Cardiac muscle cell (in vitro differentiated cells and primary cell): ENCODE measurements at places on chromosomes 1 and 21. TPM values are rescaled to one million over a fixed set of nuclear protein-coding genes. Genes with fewer than 3 reads are reported as not detected.

DNA sequence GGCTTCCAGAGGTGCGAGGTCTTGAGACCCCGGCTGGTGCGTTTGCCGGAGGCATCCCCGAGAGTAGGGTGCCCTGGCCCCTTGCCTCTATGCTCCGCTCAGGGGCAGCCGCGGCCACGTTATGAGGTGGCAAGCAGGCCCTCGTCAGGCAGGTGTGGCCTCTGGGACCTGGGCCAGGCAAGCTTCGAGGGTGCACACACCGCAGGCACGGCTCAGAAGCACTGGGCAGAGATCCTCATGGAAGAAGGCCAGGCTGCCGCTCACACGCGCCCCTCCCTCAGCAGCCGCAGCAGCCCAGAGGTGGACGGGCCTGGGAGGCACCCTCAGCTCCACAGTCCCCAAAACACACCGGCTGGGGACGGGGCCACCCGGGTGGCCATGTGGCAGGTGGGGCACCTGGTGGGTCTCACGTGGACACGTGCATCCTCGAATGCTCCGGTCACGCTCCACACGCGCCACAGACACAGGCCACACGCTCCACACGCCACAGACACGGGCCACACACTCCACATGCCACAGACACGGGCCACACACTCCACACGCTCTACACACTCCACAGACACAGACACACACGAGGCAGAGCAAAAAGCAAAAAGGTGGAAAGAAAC is 6.5 kb downstream of the SDF4 start:
- DNase-seq: no peak

DNA sequence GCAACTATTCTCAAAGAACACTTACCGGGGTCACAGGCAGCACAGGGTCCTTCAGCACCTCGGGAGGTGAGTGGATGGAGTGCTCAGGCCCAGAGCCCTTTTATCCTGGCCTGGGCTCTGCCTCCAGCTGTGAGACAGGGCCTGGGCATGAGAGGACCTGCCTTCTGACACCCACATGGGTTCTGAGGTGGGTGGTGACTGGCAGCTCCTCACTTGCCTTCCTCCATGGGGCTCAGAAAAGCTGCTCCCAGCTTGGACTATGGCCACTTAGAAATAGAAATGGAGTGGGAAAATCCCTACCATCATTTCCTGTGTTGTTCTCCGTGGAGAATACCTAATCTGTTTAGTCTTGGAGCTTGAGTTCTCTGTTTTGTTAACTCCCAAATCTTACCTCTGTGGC is at the start of gene LCE1C:
LCE1C (minus strand) TSS at position 76 of the 400 bp plus-strand sequence. CDS start 1,173 bp downstream, outside the sequence.
- DNase-seq: no peak

The ELF3 gene
- 27.7 and 28.7 TPM in 2 replicates for total RNA-seq

DNA sequence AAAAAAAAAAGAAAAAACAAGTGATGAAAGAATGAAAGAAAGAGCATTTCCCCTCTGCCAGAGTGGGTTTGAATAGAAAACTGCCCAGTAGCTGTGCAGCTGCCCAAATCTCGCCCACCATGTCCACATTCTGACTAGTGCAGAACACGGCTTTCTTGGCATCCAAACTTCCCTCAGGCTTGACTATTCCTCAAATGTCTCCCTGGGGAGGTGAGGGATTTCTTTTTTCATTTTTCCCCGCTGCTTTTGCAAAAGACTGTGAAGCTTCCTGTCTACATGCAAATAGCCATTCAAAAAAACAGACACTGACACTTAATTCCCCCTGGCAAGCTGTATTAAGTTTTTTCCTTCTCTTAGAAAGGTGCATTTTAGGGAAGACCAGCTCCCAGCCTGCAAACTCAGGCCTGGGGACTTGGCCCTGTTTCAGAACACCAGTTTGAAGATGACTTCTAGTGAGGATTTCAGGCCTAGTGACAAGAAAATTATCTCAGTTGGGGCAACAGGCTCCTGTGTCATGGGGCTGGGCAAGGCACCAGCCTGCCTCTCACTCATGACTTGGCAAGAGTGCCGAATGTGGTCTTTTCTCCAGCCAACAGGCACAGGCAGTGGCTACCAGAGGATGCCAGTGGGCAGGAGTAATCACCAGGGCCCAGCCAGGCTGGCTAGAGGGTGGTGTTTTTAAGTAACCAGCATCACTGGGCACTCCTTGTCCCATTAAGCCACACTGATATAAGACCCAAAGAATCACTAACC is 178.1 kb upstream of the NFIA start:
- DNase-seq: peak; percentile 59

GRCh38 chr1:229363723-229364122 is 20.9 kb upstream of the CCSAP start:
- DNase-seq: no peak

The CD84 gene
- not detected in 2 replicates for total RNA-seq

DNA sequence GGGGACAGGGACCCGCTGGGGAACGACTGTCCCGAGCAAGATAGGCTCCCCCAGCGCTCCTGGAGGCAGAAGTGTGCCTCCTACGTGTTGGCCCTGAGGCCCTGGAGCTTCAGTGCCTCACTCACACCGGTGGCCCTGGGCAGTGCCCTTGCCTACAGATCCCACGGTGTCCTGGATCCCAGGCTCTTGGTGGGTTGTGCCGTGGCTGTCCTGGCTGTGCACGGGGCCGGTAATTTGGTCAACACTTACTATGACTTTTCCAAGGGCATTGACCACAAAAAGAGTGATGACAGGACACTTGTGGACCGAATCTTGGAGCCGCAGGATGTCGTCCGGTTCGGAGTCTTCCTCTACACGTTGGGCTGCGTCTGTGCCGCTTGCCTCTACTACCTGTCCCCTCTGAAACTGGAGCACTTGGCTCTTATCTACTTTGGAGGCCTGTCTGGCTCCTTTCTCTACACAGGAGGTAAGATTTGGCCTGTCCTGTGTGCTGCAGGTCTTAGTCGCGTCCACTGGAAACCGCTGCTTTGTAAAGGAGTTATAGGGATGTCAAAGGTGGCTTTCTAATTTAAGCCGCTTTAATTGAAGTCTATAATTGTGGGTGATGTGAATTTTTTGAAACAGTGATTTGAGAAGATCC is 717 bp downstream of the UBIAD1 start:
- DNase-seq: peak; percentile 28

DNA sequence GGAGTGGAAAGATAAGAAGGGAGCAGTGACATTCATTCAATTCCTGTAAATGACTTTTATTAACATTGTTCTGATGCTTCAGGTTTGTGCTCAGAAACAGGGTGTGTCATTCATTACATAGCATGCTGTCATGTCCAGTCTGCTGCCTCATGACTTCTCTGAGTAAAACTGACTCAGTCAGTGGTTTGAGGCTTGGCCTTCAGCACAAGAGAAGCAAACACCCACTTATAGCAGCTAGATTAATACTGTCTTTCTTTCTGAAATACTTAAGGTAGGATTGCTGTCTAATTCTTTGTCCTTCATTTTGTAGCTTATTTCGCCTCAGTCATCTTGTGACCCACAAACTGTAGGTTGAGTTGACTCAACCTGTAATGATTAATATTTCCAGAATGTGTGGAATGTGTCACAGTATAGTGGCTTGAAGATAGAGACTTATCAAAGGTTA is 32.9 kb downstream of the RASAL2 start:
- DNase-seq: no peak

GRCh38 chr1:30694280-30695175 is 28.9 kb downstream of the MATN1 start:
- DNase-seq: no peak

DNA sequence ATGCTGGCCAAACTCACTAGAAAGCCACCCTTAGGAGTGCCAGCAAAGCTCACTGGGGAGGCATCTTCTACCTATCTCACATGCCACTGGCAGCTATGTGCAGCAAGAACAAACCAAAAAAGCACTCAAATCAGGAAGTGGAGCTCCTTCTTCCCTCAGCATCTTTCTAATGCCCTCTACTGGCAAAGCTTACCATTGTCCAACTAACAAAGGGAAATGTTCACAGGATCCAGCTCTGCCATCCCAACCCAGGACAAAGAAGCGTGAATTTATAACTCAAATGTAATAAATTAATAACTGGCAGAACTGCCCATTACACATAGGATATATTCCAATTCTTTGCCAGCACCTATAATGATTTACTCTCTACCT is 38.9 kb downstream of the LEPR start:
- peak; percentile 40 for DNase-seq

The NEK7 gene
- 63.1 and 71.1 TPM in 2 replicates for total RNA-seq

DNA sequence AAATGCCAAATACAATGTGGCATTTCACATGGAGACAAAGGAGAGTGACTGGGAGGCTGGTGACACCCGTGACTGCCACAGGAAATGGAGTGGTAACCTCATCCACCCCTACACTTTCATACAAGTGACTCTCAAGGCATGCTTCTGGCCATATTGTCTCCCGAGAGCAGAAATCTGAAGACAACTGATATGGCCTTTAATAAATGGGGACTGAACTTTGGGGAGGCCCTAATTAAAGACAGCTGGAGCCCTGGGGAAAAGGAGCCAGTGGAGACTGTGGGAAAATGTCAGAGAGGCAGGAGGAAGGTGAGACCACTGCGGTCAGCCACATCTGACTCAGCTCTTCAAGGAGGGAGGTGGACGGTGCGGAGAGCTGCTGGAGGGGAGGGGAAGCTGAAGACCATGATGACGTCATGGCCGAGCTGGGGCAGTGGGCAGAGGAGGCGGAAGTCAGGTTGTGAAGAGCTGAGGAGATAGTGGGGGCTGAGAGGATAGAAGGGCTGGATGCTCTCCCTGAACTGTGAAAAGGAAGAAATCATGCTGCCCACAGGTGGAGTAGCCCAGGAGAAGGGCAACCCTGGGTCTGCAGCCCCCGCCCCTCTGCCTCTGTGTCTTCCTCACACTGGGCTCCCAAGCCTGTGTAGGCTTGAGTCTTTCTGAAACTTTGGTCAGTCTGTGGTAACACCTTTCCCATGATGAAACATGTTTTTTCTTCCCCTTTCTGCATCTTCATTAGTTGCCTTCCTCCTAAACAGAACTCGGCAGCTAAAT is 14.0 kb upstream of the NCF2 start:
- DNase-seq: no peak

The GLUL gene
- total RNA-seq: 152 and 166 TPM in 2 replicates

The SYDE2 gene
- 22.2 and 47.5 TPM in 2 replicates for total RNA-seq

- DNase-seq: no peak
Observed at GRCh38 chr1:34358636-34359035, 181.9 kb downstream of the C1orf94 start.

The NR1I3 gene
- total RNA-seq: 0.33 TPM in 1 of 2 replicates, not detected in the other

DNA sequence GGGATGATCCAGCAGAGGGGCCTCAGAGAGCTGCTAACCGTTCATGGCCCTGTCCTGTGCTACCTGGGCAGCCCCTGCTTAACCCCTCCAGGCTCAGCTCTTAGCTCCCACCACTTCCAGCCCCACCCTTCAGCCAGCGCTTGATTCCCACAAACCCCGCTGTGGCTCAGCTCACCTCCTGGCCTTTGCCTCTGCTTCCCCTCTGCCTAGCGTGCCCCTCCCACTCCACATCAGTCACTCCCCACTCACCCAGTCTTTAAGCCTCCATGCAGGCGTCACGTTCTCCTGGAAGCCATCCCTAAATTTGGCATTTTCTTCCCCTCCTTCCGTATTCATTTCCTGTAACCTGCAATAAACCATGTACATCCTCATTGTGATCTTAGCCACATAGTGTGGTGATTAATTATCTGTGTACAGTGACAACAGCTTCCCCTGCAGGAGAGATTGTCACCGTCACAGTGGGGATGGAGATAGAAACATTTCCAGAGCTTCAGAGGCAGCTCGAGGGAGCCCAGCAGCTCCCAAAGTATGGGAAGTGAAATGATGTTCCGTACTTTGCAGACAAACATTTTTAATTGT is 65.5 kb downstream of the EPHB2 start:
- no peak for DNase-seq

GRCh38 chr1:26705788-26706311 is 10.0 kb downstream of the ARID1A start:
- DNase-seq: no peak

The TLR5 gene
- 0.74 and 2.1 TPM in 2 replicates for total RNA-seq

GRCh38 chr1:86875722-86876121 is 38.2 kb downstream of the SELENOF start:
- no peak for DNase-seq

GRCh38 chr1:204331275-204331674 is 28.5 kb downstream of the PLEKHA6 start:
- DNase-seq: no peak

- no peak for DNase-seq
Observed at GRCh38 chr1:7317888-7318287, 453.2 kb upstream of the VAMP3 start.

DNA sequence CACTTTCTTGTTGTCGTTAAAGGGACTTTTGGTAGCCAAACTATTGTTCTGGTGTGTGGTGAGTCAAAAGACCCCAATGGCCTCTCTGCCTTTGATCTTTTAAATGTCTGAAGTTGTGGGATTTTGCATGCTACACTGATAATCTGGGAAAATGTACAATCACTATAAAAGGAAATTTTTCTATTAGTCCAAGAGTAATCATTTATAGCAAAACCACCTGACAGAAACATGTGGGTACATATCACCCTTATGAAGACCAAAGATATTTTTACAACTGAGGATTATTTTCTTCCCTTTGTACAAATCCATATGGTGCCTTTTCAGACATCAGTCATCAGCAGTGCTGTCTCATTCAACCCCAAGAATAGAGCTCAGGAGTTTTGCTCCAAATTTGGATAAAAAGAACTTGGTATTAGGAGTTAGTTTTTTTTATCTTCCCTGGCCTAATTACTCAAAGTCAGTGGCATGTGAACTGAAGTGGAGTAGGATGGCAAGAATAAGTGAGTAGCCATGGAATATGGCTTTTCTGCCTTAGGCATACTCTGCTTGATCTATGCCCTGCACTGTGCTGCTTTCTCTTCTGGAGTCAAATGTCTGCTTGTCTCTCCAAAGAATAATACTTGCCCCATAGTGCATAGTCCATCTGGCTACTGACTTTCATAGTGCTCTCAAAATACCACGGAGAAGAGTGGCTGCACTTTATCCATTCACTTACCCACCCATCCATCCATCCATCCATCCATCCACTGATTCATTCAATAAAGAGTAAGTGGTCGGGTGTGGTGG is 13.5 kb downstream of the GREM2 start:
- DNase-seq: no peak

GRCh38 chr1:218755128-218755527 is 410.0 kb downstream of the TGFB2 start:
- DNase-seq: no peak

The KRTAP12-2 gene
- total RNA-seq: not detected in 2 replicates

The NUDT4B gene
- total RNA-seq: 72.0 and 87.9 TPM in 2 replicates

- DNase-seq: no peak
Observed at GRCh38 chr1:192061556-192061955, 96.7 kb upstream of the RGS18 start.

The FMOD gene
- total RNA-seq: 2.3 and 8.2 TPM in 2 replicates

The C1orf115 gene
- total RNA-seq: 5.3 and 7.5 TPM in 2 replicates

- no peak for DNase-seq
Observed at GRCh38 chr1:228717081-228717480, 18.2 kb upstream of the RHOU start.

GRCh38 chr1:17162941-17163340 is 42.0 kb upstream of the PADI1 start:
- DNase-seq: no peak

The TENT5C gene
- total RNA-seq: 0.32 and 0.63 TPM in 2 replicates

DNA sequence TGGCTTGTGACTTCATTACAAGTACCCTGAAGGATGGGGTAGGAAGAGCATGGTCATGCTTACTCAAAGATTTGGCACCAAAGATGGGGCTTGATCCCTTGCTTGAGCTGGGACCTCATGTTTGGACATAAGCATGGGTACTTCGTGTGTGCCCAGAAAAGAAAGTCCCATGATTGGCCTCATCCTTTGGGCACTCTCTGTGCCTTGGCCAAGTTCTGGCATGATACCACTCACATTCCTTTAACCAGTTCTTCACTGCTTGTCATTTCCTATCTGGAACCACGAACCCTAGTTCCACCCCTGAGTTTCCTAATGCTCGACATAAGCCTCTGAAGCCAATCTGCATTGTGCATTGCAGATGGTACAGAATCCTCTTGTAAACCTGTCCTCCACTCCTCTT is 107.0 kb downstream of the NAV1 start:
- no peak for DNase-seq
